Erythroblast (primary cell): ENCODE measurements at places on chromosomes 11 and 22.

- DNase-seq = no peak
These were observed 157.4 kb downstream of the TEAD1 start for GRCh38 chr11:12831471-12832202.

- peak; percentile 44 for DNase-seq
These were observed 37.2 kb upstream of the ACER3 start for GRCh38 chr11:76823481-76824028.

- DNase-seq = no peak
These were observed 2.1 kb downstream of the INCENP start for GRCh38 chr11:62125881-62126280.

DNA sequence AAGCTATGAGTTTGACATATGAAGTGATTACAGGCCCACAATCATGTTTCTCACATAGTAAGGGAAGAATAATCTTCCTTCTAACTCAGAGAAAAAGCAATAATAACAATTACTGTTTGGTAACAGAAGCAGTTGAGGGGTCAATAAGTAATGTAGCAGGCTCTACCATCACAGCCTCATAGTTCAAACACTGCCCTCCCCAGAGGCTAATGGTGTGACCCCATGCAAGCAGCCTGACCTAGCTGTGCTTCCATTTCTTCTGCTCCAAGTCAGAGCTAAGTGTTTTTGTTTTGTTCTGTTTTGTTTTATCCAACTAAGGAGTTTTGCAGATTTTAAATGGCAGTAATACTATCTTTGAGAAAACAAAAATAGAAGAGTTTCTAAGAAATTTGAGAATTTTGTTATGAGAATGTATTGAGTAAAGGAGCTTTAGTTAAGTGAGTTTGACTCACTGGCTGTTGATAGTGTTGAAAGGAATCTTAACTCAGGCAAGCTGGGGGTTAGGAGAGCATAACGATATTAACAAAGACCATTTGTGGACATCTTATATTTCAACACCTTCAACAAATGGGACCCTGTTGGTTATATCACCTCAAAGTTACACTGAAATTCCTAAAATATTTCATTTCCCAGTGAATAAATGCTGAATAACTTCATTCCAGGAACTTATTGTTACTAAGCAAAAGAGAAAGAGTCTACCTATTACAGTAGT is 48.5 kb downstream of the GUCY1A2 start:
- DNase-seq = no peak

GRCh38 chr22:17734187-17734586 is 40.1 kb downstream of the BID start:
- DNase-seq = no peak

GRCh38 chr11:124514131-124514530 is 29.3 kb downstream of the OR8B12 start:
- DNase-seq = no peak

DNA sequence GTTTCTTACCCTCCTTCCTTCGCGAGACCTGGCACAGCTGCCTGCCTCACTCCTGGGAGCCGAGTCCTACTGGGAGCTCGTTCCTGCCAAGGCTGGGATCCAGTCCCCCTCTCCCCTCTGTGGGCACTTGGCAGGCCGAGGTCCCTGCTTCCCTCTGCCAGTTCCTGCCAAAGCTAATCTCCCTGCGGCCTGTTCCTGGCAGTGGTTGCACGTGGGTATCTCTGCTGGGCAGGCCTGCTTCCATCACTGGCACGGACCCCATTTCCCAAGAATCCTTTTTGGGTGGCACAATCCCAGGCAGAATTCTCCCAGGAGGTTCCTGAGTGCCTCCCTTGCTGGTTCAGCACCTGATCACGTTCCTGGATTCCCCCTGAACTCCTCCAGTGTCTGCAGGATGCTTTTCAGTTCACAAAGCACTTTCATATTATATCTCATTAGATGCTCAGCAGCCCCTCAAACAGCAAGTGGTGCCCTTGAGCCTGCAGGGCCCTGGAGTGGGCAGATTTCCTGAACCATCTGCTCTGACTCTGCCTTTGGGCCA is 96.5 kb downstream of the RRM1 start:
- DNase-seq = no peak
